ENCODE measurements at places on chromosomes 2 and 18.

GRCh38 chr2:230742781-230743180, 30.1 kb downstream of the CAB39 start:
- DNase-seq = no peak

DNA sequence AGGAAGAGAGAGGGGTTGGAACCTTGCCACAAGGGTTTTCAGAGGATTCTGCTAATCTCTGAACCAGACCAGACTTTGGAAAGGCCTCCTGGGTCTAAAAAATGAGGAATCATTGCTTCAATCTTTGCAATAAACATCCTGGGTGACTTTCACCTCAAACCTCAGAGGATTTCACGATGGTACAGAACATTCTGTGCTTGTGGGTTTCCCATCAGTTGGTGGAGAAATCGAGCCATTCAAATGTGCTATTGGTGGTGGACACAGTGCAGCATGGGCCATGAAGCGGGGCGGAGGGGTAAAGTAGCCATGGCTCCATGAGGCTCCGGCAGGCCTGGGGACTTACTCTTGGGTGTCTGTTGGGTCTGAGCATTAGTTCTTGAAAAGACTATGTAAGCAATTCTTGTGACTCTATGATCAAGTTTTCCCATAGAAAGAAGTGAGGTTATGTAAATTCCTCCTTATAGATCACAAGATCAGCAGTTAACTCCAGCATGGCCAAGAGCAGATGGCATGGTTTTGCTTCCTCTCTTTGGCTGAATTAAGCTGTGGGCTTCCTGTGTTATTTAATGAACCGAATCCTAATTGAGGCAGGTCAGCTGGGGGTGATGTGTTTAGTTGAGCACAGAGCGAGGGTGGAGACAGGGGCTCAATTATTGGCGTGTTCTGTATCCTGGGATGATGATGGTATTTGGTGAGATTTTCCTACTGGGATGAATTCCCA, 1.9 kb upstream of the IL1R2 start:
- DNase-seq = peak; percentile 62

DNA sequence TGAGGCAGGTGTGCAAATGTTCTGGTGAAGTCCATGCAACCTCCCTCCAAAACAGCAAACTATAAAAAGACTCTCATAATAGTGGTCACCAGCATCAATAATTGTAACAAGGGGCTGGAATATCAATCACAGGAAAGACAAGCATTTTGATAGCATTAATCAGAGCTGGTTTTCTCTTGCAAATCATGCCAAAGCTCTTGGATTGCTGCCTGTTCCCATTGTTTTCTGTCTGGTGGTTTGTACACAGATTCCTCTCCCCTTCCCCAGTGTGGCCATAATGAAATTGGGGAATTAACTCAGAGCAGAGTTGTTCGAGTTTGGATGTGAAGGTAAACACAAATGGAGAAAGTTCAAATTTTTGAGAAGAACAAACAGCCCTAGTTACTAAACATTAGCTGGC, 134.2 kb downstream of the CDCA7 start:
- no peak for DNase-seq

DNA sequence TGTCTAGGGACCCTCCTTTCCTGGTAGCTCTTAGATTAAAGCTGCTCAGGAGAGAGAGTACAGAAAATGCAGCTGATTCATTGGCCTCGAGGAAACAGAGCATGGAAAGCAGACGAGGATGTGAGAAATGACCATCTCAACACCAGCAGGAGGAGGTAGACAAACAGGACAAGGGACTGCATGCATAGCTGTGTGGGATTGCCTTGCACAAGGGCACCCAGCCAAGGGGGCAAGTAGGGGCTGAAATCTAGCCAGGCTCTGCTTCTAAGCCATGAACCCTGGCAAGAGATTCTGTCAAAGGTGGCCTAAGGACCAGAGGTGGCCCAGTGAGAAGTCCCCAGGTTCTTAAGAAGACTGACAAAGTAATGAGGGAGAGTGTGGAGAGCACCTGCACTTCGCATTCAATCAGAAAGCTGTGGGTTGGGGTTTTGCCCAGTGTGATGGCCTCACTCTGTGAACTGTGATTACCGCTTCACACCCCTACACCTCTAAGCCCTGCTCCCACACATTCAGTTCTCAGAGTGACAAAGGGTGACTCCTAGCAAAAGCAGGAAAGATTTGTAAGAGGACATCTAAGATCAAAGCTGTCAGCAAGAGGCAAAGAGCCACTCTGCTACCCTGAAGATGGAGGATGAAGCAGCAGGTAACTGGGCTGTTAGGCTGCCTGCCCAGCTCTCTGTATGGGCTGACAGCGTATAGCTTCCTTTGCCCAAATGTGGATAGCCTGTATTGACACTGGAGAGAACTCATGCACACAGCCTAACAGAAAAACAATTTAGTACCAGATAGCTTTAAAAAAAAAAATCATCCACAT, 151.3 kb upstream of the PELI1 start:
- no peak for DNase-seq

DNA sequence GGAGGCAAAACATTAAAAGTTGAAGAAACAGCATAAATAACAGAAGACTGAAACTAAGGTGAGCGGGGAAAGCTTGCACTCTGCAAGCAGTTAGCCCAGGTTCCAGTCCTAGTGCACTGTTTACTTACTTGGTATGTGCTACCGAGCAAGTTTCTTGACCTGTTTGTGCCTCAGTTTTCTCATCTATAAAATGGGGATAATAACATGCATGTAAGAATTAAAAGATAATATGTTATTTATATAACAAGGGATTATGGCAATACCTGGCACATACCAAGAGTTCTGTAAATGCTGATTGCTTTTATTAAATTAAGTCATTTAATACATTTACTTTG, 37.1 kb upstream of the IKZF2 start:
- DNase-seq = no peak

- peak; percentile 38 for DNase-seq
These were observed 40.6 kb downstream of the TMEM87B start for GRCh38 chr2:112095681-112096080.

DNA sequence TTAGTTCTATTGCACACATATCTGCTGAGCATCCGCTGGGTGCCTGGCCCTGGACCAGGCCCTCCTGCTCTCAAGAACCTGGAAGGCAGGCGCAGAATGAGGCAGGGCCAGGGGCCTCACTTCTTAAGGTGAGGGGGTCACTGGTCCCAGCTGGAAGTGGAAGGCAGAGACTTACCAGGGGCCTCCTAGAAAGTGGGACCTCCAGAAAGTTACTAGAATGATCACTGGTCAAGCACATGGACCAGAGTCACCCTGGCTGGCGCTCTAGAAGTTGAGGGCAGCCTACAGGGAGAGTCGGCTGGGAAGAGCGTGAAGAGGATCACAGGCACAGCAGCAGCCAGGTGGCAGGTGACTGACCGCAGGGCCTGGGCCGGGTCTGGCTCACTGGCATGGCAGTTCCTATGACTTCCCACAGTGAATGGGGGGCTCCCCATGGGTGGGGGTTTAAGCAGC, 26.1 kb upstream of the MAL start:
- no peak for DNase-seq

GRCh38 chr2:53848062-53848461, 11.7 kb downstream of the GPR75 start:
- DNase-seq = no peak

DNA sequence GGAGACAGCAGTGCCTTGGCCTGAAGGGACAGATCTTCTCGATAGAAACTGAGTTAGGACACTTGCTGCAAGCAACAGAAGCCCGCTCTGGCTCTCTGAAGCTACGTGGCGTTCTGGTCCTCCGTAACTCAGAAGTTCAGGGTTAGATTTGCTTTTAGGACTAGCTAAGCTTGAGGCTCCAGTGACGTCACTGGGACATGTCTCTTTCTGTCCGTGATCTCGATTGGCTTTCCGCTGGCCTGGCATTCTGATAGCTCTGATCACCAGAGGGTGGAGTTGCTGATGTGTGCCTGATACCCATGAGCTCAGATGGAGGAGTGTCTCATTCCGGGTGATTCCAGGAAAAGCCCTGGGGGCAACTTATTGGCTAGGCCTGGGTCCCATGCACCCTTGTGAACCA, 75.0 kb downstream of the GLI2 start:
- DNase-seq = no peak

- DNase-seq = no peak
These were observed 502.5 kb upstream of the ACVR2A start for GRCh38 chr2:147342329-147342728.

GRCh38 chr18:29608982-29609381, 1432.1 kb upstream of the CDH2 start:
- DNase-seq = no peak

- DNase-seq = no peak
These were observed 720.3 kb upstream of the ID2 start for GRCh38 chr2:7961550-7961949.

DNA sequence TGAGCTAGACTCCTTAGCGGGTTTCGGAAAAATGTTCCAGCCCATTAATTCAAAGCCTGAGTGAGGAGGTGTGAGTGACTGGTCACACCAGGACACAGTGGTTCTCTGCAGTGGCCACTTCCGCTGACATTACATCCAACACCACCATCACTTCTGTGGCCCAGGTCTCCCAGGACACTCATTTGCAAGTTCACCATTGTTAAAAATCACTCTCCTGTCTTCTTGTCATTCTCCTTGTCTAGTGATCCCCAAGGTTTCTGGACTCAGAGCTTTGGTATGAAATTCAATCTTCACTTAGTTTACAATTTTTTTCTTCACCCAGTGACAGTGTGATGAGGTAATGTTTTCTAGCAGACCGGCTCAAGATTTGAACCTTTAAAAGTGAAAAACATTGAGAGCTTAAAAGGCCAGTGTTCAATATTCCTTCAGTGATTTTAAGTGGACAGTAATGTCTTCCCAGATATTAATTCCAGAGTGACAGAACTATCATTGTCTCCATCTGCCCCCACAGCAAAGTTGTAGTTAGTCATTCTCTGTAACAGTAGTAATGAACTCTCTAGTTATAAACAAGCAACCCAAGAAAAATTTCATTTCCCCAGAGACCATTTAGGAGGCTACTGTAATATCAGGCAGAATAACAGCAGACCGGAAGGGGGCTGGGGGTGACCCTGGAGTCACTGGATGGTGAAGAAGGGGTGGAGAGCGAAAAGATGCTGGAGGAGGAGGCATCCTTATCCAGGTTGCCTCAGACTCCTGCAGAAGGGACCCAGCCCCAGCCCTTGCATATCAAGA, 164.9 kb downstream of the GFPT1 start:
- DNase-seq = peak; percentile 73

DNA sequence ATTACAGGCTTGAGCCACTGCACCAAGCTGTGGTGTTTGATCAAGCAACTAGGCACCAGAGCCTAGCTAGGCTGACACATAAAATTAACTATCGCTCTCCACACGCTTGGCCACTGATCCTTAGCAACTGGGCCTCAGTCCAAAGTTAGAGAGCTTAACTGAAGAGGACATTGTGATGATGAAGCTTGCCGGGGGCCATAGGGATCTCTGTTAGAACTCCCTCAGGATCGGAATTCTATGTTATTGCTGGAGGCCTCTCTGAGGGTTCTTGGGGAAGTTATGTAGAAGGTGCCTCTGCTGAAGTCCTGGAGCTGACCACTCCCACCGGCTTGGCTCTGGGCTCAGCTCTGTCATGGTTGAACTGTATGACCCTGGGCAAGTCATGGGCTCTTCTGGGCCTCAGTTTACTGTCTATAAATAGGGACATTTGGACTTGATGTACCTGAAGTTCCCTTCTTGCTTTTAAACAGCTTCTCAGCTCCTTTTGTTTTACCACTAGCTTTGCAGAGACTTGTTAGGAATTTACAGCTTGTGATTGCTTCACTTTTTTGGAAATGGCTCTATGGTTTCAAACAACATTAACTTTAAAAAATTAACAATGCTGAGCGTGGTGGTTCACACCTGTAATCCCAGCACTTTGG, 44.1 kb downstream of the GATA6 start:
- no peak for DNase-seq

- DNase-seq = peak; percentile 5
These were observed 84.9 kb upstream of the EPB41L3 start for GRCh38 chr18:5628512-5629255.

- peak; percentile 19 for DNase-seq
These were observed 130.9 kb downstream of the TPGS2 start for GRCh38 chr18:36697905-36698304.

- peak; percentile 13 for DNase-seq
These were observed at the start of gene EDAR for GRCh38 chr2:108988796-108989713. Gene EDAR (minus strand): TSS chr2:108989220. CDS start chr2:108931014, 58,206 bp downstream.

- no peak for DNase-seq
These were observed 519.2 kb upstream of the MYT1L start for GRCh38 chr2:2850218-2850755.

DNA sequence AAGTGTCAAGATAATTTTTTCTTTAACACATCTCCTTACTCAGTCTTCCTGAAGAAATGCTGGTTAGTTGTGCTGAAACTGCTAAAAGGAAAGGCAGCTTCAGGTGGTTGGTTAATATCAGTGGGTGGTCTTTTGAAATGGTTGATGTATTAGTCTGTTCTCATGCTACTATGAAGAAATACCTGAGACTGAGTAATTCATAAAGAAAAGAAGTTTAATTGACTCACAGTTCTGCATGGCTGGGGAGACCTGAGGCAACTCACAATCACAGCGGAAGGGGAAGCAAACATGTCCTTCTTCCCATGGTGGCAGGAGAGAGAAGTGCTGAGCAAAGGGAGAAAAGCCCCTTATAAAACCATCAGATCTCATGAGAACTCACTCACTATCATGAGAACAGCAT, 125.9 kb upstream of the CYRIA start:
- DNase-seq = no peak

GRCh38 chr2:152165780-152166179, 9.8 kb downstream of the STAM2 start:
- DNase-seq = no peak

DNA sequence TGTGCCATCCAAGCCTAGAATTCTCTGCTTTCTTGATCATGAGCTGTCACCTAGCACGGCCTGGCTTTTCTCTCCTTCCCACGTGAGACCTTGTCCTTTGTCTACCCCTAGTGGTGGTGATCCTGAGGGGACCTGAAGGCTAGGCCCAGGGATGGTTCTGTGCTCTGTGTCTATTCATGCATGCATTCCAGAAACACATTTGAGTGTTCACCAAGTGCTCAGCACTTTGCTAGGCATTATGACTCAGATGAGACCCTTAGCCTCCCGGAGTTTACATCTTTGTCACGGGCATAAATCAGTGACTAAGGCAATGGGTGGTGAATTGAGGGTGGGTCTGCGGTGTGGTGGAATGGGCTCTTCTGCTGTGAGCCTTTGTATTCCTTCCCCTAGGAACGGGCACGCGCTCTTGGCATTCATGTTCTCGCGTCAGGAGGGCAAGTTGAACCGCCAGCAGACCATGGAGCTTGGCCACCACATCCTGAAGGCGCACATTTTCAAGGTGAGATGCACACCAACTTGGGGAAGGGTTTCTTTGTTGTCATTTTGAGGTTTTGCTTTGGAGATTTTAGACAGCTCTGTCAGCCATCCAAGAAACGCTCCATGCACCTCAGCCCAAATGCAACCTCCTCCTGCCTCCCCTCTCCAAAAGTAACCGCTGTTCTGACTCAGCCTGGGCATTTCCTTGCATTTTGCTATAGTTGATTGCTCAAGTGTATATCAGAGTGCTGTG, 100.9 kb downstream of the WDSUB1 start:
- DNase-seq = peak; percentile 47

GRCh38 chr18:47995654-47996053, 65.2 kb upstream of the SMAD2 start:
- DNase-seq = no peak

GRCh38 chr2:214565246-214565645, 154.4 kb downstream of the VWC2L start:
- no peak for DNase-seq

- no peak for DNase-seq
These were observed 44.6 kb downstream of the TANK start for GRCh38 chr2:161204846-161205245.

Data from fibroblast of villous mesenchyme (primary cell).